ENCODE measurements at places on chromosomes 6 and 20.
A peak's percentile ranks its signal among the peaks of the same experiment; 100 is the strongest.

DNA sequence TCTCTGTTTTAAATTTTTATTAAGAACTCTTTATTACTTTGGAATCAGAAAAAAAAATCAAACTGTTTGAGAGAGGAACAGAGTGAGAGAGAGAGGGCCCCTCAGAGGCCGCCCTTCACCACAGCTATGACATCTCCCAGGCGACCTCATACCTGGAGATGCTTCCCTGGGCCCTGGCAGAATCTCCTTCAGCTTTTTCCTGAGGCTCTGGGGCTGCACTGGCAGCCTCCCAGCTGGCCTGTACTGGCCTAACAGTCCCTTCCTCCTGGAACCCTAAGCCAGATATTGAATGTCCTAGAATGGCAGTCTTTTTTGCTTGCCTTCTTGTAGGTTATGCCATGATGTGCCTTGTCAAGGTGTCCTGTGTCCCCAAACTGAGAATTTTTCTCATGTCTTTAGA lies 13.7 kb downstream of the ABHD12 start:
- DNase-seq, result no peak

GRCh38 chr6:168533414-168533813 lies 92.4 kb downstream of the SMOC2 start:
- DNase-seq, result no peak

DNA sequence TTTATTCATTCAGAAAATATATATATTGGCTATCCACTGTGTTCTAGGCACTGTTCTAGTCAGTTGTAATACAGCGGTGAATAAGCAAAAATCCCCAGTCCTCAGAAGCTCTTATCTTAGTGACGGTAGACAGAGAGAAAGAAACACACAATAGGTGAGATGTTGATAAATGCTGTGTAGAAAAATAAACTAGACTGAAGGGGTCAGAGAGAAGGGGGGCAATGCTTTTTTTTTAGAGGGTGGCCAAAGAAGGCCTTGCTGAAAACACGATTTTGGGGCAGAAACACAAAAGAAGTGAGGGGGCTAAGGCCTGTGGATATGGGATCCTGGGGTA lies 68.0 kb upstream of the MBOAT1 start:
- DNase-seq, result no peak

- DNase-seq, result no peak
Observed at GRCh38 chr6:30842754-30843610, 41.3 kb upstream of the DDR1 start.

DNA sequence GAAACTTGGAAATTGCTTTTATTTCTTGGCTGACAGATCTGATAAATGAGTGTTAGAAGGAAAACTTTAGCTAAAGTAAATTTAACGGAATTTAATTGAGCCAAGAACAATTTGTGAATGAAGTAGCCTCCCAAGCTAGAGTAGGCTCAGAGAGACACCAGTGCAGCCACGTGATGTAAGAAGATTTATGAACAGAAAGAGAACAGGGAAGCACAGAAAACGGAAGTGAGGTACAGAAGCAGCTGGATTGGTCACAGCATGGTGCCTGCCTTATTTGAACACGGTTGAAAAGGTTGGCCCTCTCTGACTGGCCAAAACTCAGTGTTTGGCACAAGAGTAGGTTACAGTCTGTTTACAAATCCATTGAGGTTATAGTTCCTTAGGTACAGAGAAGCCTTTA lies 29.5 kb upstream of the IFNGR1 start:
- no peak for DNase-seq

DNA sequence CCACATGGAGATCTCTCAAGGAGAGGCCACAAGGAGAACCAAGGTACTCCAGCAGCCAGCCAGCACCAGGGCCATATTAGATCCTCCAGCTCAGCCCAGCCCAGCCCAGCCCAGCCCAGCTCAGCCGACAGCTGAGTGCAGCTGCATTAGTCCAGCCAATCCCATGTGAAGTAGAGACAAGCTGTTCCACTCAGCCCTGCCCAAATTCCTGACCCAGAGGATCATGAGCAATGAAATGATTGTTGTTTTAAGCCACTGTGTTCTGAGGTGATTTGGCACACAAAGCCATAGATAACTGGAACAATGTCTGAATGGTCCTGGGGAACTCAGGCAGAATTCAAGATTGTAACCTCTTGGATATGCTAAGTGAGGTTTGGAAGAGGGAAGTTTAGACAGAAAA lies 59.5 kb upstream of the BMP2 start:
- DNase-seq, result no peak

GRCh38 chr6:109239651-109240321 lies 142.5 kb downstream of the CD164 start:
- DNase-seq, result no peak

DNA sequence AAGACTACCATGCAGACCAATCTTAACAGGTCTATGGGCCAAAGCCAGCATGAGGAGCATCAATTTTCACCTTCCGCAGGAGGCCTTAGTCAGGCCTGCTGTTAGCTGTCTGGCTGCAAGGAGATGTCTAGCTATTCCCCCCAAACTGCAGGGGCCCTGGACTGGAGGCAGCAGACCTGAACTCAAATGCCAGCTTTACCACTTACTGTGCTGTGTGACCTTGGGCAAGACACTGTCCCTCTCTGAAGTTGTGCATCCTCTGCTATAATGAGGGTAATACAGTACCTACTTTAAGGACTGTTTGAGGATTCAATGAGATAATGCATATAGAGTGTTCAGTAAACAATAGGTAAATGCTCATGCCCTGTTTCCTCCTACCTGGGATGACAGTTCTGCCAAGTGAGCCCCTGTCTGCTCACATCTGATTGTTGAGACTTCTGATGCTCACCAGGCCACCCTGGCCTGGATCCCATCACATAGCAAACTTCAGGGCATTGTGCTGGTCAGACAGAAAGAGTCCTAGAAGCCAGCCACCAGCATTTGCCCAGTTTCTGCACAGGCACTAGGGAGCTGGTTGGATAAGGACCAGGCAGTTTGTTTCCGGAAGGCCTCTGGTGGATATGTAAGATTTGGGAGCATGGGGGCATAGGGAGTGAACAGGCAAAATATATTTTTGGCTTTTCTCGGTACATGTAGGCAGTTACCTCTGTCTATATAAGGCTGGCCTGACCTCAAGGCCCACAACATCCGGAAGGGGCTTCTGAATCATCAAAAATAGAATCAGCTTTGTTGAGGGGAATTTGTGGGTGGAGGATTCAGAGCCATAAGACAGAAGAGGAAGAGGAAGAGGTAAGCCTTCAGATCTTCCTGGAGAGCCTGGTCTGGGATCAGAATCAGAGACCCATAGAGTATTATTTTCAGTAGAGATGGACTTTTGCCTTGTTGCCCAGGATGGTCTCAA lies 2.3 kb upstream of the OCSTAMP start:
- DNase-seq, result peak; percentile 34

DNA sequence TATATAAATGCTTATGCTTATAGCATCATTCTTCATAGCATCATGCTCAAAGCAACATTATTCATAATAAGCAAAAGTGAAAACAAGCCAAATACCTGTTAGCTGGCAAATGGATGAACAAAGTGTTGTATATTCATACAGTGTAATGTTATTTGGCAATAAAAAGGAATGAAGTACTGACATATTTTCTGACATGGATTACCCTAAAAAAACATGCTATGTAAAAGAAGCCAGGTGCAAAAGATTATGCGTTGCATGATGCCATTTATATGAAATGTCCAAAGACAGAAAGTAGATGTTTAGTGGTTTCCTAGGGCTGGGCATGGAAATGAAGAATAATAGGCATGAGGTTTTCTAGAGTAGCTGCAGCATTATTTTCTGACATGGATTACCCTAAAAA lies 77.1 kb downstream of the GFRA4 start:
- DNase-seq, result no peak

DNA sequence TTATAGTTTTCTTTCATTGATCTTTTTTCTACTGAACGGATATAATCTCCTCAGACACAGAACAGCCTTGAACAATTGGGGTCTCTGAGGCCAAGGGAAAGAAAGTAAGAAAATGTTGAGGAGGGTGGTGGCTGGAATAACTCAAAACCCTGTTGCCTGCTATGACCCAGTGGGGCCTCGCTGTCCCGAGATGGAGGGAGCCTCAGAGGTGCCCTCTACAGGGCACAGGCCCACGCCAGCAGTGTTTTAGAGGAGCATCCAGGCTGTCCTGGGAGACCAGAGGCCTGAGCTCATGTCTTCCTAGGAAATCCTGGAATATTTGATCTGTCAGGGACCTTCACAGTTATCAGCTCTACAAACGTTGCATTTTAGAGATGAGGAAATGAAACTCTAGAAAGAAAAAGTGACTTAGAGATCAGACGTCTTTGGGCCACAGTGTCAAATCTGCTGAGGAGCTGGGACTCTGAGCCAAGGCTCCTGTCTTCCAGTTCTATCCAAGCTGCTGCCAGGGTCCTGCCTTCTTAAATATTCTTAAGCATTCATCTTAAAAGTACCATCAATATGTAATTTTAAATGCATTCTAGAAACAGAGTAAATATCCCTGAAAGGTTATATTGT lies 26.3 kb downstream of the ALDH5A1 start:
- peak; percentile 16 for DNase-seq

DNA sequence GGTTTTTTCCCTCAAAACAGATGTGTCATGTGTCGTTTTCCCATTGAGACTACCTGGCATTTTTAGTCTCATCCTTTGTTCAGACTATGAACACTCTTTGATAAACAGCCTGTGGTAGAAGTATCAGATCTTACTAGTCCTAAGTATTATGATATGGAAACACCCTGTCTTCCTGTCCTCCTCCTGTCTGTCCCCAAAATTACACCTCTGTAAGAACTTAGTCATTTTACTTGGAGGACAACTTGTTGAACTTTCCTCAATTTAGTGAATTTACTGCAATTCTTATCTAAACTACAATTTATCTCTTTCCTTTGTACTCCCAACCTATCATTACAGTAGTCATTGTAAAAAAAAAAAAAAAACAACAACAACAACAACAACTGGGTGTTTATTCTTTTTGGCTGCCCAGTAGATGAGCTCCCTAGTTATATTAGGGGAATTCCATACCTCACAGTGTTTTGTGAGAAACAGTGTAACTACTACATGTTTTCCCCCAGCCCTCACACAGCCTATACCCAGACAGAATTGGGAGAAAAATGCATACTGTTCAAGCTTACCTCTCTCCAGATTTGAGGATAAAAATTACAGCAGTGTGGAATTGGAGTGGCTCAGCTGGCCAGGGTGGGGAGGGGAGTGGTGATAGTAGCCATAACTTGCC lies 18.5 kb upstream of the ERVFRD-1 start:
- no peak for DNase-seq

DNA sequence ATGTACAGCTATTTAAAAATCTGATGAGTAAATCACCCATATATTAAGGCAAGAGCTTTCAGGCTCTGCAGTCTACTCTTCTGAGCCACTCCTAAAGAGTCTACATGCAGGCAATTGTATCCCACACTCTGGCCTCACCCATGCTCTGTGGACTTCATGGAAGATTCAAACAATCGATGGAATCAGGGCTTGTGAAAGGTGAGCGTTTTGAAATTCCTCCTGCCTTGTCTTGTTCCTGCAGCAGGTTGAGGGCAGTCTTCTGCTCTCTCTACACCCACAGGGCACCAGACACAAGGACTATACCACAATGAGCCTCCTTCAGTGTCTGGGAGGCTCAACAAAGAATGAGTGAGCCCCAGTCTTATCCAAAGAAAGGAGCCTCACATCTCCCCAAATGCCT lies 51.1 kb downstream of the TBC1D7 start:
- DNase-seq, result no peak

GRCh38 chr6:128339635-128340450 lies 180.6 kb downstream of the PTPRK start:
- DNase-seq, result no peak

- no peak for DNase-seq
Observed at GRCh38 chr6:36219081-36219480, 22.5 kb downstream of the BRPF3 start.

GRCh38 chr6:57226221-57226620 lies 4.1 kb upstream of the RAB23 start:
- no peak for DNase-seq
